Stromal cell of bone marrow (primary cell): ENCODE measurements at places on chromosomes 3 and 15.

DNA sequence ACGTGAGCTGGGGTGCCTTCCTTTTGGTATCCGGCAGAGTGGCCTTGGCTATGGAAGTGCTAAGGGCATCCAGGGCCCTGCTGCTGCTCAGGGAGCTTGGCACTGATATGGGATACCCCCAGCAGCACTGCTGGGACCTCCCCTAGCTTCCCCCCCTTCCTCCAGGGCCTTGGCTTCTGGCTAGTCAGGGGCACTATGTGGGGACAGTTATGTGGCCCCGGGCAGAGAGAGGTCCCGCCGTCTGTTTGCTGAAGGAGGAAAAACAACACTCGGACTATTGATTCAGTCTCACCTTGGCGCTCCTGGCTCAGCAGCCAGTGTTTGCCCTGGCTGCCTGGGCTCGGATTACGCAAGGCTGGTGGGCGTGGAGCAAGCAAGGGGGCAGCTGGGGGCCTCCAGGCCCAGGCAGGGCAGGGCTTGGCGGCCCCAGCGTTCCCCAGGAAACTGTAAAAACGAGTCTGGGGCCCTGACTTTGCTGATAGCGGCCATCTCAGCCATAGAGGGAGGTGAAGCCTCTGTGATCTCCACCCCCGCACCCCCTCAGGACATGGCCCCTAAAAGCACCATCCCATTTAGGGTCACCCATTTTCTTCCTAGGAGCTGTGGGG is 5.7 kb downstream of the FURIN start:
- DNase-seq, result no peak

DNA sequence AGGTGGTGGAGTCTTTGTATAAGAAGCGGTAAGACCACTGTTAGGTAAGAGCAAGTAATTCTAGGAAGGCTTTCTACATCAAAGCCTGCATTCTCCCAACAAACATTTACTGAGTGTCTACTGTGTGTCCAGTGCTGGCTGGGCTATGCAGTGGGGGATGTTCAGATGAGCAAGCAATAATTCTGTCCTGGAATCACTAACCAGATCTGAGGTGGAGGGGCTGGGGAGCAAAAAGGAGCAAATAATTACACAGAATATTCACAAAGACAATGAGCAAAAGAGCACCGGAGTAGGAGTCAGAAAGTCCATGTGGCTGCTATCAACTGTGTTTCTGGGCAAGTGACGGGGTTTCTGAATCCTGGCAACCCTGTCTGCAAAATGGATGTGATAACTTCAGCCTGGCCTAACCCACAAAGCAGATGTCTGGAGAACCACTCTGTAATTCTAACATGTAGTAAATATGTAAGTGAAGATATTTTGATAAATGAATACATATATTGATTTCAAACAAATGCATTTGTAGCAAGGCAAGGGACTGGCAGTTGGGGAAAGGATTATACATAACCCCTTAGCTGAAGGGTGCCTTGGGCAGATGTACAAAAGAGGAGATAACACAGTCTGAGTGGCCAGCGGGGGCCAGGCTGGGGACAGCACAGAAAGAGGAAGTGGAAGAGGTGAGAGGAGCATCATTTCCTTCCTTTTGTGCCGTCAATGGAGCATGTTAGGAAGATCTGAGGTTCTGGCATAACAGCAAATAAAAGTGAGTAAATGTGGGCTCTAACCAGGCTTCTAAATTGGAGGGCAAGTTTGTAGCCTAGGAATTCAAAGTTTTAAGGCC is 28.8 kb downstream of the CYP8B1 start:
- DNase-seq, result no peak

GRCh38 chr15:69393831-69394491 is 20.2 kb upstream of the KIF23 start:
- DNase-seq, result no peak

- DNase-seq, result no peak
Observed at GRCh38 chr15:86247249-86247955, 167.7 kb downstream of the AGBL1 start.

GRCh38 chr3:172467170-172467824 is 19.0 kb upstream of the GHSR start:
- DNase-seq, result peak; percentile 6

- no peak for DNase-seq
Observed at GRCh38 chr3:119599558-119600174, 2.0 kb downstream of the PLA1A start.

GRCh38 chr3:139755551-139755950 is 77.8 kb upstream of the NMNAT3 start:
- no peak for DNase-seq

DNA sequence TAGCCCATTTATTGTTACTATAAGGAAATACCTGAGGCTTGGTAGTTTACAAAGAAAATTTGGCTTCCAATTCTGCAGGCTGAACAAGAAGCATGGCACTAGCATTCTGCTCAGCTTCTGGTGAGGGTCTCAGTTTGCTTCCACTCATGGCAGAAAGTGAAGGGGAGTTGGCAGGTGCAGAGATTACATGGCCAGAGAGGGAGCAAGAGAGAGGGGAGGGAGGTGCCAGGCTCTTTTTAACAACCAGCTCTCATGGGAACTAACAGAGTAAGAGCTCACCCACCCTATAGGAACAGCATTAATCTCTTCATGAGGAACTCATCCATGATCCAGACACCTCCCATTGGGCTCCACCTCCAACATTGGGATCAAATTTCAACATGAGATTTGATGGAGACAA is 437.9 kb downstream of the CHL1 start:
- no peak for DNase-seq

GRCh38 chr3:65785065-65785645 is 253.6 kb downstream of the MAGI1 start:
- peak; percentile 28 for DNase-seq

DNA sequence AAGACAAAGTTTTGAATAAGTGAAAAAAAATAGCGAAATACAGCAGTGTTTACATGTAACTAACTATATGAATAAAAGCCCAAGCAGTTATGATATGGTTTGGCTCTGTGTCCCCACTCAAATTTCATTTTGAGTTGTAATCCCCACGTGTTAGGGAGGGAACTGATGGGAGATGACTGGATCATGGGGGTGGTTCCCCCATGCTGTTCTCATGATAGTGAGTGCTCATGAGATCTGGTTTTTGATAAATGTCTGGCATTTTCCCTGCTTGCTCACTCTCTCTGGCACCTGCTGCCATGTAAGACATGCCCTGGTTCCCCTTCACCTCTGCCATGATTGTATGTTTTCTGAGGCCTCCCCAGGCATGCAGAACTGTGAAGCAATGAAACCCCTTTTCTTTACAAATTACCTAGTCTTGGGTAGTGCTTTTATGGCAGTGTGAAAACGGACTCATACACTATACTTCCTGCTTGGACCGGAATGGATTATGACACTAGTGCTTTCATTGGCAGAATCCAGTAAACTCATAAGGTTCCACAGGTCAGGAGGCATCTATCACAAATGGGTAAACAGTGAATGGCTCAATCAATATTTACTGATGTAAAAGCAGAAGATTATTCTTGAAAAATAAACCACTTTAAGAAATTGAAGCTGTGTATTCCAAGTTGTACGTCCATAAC is 192.1 kb downstream of the CBLB start:
- no peak for DNase-seq

DNA sequence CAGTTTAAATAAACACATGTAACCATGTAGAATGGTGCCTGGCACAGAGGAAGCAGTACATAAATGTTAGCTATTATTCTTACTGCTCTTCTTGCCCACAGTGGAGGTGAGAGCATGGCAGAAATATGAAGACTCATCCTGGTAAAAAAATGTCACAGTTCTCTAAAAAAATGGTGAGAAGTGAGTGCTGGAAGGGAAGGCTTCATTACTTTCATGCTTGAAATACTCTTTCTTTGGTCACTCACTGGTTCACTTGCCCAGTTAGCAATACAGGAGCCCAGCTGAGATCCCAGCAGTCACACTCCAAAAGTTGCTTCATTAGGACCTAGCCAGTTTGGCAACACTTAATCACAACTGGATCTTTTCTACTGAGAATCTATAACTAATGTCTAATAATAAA is 1017.2 kb downstream of the TUSC7 start:
- DNase-seq, result no peak

DNA sequence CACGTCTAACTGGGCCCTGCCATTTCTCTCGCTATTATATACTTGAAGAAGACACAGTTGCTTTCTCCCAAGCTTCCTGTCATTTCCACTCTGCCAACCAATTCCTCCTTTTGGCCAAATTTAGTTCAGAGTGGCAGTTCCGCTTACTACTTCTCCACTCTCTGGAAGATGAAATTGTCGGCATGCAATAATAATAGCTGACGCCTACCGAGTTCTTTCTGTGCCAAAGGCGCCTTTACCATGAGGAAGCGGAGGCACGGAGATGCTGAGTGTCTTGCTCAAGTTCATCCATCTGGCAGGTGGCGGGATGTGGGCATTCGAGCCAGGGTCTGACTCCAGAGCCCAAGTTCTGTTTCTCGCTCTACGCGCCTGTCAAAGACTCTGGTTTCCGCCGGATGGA is 14.6 kb upstream of the NRROS start:
- no peak for DNase-seq

DNA sequence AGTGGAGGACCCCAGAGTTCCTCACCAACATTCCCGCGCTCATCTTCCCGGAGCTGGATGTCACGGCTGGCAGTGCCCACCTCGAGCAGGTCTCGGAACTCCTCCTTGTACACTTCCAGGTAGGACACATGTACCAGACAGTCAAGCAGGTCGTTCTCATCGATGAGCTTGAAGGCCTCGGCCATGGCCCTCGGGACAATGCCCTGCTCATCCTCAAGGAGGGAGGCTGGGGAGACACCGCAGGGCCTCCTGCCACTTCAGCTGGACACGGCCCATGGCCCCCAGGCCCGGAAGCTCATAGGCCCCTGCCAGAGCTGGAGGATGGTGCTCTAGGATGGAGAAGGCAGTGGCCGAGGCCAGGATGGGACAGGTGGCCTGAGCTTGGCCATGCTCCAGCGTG is 5.6 kb downstream of the KIF7 start:
- no peak for DNase-seq

- DNase-seq, result no peak
Observed at GRCh38 chr3:140822401-140823047, 119.1 kb upstream of the SLC25A36 start.

GRCh38 chr15:72927451-72927850 is 124.8 kb upstream of the NEO1 start:
- DNase-seq, result no peak

GRCh38 chr3:86914670-86915069 is 76.3 kb downstream of the VGLL3 start:
- DNase-seq, result no peak

DNA sequence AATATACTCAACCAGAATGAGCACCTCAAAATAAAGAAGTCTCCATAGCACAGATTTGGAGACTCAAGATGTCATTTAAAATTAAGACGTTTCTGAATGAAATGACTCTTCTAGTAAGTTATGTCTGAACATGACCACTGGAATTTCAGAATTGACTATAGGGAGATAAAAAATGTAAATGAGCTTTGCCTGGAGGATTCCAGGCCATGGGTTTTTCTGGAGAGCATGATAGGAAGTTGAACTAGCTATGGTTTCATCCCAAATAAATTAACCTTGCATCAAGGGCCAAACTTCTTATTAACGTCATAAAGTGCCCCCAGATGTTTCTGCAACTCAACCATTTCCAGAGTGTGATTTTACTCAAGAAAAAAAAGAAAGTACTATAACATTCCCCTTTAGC is 222.6 kb upstream of the NR2F2 start:
- DNase-seq, result no peak

GRCh38 chr3:128341659-128342395 is 124.9 kb downstream of the DNAJB8 start:
- no peak for DNase-seq

DNA sequence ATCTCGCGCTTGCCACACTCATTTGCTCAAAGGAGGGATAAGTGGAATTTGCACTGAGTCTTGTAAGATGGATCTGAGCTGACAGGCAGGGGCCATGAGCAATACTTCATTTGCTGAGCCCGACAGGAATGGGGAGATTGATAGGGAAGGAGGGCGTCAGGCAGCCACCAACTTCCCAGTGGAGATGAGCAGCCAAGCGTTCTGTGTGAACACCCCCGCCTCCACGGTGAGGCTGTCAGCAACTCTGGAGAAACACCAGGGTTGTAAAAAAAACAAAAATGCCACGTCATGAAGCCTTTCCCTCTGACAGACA is 36.8 kb downstream of the TLE3 start:
- no peak for DNase-seq

- no peak for DNase-seq
Observed at GRCh38 chr3:136650461-136650860, 101.7 kb downstream of the STAG1 start.

DNA sequence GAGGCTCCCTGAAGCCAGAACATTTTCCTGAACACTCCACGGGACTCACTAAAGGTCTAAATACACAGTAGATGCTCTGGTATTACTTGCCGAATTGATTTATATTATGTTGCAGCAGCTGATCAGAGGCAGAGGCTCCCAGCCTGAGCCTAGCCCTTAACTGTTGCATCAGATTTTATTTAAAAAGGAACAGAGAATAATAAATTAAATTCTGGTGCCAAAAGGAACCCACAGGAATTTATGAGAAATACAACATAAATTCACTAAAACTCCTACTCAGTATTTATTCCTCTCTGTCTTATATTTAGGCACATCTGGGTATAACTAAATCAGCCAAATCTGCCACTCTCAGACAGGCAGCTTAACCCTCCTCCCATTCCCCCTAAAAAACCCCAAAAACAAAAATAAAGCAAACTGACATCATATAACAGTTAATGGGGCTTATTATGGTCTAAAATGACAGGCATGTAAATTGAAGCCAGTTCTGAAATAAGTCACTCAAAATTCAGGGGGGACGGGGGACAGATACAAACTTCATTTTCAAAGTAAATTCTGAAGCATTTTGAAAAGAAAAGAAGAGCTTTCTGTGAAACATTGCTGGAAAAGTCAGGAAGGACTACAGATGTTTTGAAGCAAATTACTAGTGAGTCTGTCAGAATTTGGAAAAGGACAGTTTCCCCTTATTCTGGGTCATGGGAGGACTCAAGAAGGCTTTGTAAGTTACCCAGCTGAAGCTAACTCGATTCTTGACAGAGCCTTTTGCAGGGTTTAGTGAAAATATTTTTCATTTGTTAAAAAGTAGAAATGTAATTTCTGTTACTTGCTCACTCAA is 53.8 kb upstream of the CORO2B start:
- DNase-seq, result peak; percentile 79

DNA sequence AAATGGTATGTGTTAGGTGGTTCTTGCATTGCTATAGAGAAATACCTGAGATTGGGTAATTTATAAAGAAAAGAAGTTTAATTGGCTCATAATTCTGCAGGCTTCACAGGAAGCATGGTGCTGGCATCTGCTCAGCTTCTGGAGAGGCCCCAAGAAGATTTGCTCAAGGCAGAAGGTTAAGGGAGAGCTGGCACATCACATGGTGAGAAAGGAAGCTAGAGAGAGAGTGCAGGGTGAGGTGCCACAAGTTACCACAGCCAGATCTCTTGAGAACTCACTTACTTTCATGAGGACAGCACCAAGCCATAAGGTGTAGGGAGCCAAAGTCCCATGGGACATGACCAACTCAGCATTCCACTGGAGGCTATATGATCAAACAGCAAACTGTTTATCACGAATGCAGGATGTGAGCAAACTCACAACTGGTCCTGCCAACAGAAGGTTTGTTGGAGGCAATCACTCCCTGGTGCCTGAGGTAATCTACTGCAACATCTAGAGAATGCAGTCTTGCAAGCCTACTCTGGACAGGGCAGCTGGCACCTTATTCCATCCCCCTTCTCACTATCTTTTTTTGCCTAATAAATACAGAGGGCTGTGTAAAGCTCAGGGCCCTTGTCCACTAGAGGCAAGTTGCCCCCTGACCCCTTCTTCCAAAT is 28.1 kb upstream of the CCR2 start:
- no peak for DNase-seq

GRCh38 chr15:24269923-24270322 is 405.7 kb upstream of the NPAP1 start:
- DNase-seq, result no peak

GRCh38 chr3:46628901-46629369 is 16.6 kb downstream of the FAM240A start:
- no peak for DNase-seq

GRCh38 chr3:141241616-141242376 is 10.2 kb downstream of the PXYLP1 start:
- peak; percentile 44 for DNase-seq
